ENCODE measurements at places on chromosomes 3 and 15.

DNA sequence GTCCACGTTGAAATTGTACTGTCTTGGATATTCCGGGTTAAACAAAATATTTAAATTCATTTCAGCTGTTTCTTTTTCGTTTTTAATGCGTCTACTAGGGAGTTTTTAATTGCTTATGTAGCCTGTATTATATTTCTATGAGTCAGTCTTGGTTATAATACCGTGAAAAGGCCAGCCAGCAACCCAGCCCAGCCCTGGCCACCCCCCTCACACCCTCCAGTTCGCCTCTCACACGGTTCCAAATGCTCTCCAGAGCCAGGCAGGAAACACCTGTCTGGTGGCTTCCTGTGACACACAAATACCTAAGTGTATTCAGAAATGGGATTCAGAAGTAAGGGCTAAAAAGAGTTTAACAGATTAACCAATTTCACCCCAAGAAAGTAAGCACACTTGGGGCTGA lies 4.4 kb downstream of the SH3BP5 start:
- no peak for DNase-seq

- no peak for DNase-seq
These were observed 72.4 kb downstream of the SENP2 start for GRCh38 chr3:185658504-185658912.

DNA sequence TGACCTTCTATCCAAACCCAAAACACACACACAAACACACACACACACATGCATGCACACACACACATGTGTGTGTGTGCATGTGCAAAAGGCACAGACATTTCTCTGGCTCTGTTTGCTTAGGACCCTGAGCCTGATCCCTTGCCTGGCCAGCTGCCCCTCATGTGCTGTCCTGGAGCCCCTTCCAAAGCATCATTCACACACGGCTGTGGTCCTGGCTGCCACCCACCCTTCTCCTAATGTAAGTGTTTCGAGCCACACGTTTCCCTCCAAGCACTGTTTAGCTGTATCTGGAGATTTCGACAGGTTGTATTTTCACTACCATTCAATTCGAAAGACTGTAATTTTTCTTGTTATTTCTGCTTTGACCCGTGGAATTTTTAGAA lies 45.8 kb upstream of the KLF13 start:
- DNase-seq: no peak

GRCh38 chr3:111338059-111338698 lies 203.8 kb upstream of the CD96 start:
- peak; percentile 38 for DNase-seq

GRCh38 chr15:99476413-99477222 lies 89.2 kb upstream of the MEF2A start:
- DNase-seq: peak; percentile 50

DNA sequence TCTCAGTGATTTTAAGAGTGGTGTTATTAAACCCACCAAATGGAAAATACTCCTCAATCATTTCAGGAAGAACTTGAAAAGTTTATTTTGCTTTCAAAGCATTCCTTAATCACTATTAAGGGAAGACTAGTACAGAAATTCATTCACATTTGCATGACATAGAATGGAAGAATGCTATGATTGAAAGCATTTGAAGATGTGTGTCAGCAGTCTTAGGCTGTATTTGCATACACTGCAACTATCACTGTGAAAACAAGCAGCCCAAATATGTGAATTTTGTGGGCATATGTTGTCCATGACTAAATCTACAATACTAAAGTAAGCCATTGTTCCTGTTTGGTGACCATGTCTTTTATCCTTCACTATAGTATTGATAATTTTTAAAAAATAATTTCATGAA lies 95.8 kb downstream of the CNTN3 start:
- no peak for DNase-seq

GRCh38 chr3:8239095-8239494 lies 262.5 kb upstream of the LMCD1 start:
- no peak for DNase-seq

DNA sequence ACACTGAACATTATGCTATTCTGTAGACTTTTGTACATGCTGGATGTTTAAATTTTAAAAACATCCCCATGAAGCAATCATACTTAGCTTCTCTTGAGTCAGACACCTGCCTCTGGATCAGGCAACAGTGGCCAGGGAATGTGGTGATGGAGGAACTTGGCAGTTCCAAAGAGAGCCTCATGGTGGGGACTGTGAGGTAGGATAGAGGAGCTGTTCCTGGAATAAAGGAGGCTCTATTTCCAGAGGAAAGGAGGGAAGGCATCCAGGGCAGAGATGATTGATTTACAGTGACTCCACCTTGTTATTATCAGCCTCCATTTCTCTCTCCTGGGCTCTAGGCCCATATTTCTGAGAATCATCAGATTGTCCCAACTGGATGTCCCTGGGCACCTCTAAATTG lies 35.0 kb upstream of the ABHD17C start:
- no peak for DNase-seq

DNA sequence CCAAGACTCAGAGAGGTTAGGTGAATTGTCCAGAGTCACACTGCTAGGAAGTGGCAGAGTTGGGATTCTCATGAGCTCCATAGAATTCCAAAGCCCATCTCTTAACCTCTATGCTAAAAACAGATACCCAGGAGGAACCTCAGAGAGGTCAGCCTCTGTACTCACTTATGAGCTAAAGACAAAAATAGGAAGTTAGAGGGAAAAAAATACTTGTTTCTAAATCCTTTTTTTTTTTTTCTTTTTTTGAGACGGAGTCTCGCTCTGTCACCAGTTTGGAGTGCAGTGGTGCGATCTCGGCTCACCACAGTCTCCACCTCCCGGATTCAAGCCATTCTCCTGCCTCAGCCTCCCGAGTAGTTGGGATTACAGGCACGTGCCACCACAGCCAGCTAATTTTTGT lies 31.4 kb downstream of the FSD2 start:
- DNase-seq: no peak

DNA sequence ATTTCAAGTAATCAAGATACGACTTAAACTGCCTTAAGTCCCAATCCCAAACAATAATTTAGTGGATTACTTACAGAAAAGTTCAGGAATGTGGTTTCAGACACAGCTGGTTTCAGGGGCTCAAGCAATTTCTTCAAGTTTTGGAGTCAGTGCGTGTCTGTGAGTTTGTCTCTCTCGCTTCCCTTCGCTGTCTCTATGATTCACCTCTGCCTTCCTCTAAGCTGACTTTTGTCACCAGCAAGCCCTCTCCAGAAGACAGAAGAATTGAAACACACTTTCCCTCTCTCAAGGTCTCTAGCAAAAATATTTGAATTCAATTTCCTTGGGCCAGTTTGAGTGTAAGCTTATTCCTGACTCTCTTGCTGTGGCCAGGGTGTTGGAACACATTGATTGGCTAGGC lies 392.4 kb downstream of the EDEM1 start:
- no peak for DNase-seq

DNA sequence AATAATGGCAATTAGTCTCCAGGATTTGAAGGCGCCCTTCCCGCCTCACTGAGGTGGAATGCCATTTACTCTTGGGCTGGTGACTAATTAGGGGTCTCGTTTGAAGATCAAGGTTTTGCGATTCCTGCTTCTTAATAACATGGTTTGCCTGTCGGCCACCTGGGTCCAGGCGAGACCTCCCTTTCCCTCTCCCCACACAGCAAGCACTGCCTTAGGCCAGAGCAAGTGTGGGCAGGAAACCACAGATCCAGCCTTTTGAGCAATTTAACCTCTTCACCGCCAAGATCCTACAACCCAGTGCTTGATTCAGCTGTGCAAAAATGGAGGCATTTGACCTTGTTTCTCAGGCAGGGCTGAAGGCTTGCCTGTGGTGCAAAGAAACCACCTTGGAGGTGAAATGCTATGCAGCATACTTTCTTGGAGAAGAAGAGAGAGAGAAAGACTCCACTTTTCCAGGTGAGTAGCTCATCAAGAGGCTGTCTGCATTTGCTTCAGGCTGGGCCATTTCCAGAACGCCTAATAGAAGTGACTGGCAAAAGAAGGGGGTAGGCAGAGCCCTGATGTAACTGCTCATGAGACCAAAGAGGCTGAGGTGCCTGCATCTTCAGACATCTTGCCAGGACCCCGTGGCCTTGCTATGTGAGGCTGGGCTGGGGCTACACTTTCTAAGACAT lies 34.1 kb upstream of the WNT5A start:
- DNase-seq: no peak

- DNase-seq: no peak
These were observed 6.0 kb downstream of the CTSH start for GRCh38 chr15:78938658-78939488.

DNA sequence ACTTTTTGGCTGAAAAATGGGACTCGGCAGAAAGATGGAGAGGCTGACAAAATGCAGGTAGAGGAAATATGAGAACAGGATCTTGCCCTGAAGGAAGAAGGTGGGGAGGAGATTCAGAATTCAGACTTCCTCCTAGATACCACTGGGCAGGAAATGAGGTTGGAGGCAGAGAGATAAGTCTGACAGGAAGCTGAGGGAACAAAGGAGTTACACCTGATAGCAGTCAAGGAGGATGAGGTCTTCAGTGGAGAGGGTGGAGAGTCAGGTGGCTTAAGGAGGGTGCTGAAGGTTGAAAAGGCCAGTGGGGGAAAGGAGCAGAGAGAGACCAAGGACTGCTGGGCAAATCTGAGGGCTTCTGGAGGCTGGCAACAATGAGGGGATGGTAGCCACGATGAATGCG lies 56.8 kb downstream of the CCR4 start:
- no peak for DNase-seq

GRCh38 chr3:141275032-141275422 lies 43.4 kb downstream of the PXYLP1 start:
- no peak for DNase-seq

GRCh38 chr3:30124435-30125370 lies 481.7 kb upstream of the TGFBR2 start:
- DNase-seq: no peak

- no peak for DNase-seq
These were observed 39.4 kb downstream of the TPRA1 start for GRCh38 chr3:127551178-127551577.

DNA sequence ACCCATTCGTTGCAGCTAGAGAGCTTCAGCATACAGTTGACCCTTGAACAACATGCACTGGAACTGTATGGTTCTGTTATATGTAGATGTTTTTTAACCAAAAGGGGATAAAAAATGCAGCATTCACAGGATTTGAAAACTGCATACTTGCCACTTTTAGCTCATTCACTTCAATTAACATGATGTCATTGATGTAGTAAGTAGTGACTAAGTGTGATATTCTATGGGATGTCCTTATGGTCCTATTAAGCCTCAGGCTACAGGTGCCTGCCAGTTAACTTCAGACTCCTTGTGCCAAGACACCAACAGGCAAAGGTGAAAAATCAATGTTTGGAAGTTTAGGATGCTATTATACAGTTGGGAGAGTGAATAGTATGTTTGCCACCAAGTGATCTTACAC lies 553.6 kb upstream of the NECTIN3 start:
- DNase-seq: no peak
